ENCODE measurements at places on chromosomes 7 and 10.

DNA sequence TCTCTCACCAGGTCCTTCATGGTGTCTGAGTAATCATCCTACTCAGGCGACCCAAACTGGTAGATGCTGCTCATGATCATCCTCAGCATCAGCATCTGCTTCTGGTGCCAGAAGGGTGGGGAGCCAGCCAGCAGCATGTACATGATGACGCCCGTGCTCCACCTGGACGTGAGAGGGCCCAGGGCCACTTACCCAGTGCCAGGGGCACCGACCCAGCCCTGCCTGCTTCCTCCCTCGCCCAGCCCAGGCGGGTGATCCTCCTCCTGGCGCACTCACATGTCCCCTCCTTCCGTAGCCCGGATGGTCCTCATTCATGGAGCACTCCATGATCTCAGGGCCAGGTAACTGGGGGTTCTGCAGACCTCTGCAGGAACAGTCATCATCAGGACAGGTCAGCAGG lies 764.8 kb upstream of the ZNF722 start:
- DNase-seq, result no peak

DNA sequence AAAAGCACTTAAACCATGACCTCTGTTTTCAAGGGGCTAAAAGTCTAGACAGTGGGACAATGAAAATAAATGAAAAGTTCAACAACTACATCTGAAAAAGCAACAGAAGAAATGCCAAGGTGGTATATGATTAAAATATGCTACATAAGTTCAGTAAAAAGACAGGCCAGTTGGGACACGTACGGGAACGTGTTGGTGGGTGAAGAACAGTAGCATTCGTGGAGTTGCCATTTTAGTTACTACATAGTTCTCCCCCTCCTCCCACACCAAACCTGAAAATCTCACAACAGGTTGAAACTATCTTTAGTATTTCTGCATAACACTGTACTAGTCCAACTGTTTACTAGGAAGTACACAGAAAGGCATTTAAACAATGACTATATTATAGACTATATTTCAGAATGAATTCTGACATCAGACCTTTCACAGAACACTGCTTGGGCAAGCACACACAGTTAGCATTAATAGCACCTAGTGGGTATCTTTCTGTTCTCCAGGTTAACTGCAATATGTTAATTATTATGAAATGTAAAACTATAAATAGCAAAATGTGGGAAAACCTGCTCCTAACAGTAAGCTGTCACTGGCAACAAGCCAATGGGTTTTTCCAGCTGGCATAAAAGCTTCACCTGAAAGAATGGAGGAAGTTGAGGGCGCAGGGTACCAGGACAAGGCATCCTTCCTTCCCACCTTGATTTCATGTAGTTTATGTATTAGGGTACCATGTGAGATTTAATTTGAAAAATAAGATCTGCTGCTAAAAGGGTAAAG lies 135.0 kb downstream of the STRA8 start:
- no peak for DNase-seq

DNA sequence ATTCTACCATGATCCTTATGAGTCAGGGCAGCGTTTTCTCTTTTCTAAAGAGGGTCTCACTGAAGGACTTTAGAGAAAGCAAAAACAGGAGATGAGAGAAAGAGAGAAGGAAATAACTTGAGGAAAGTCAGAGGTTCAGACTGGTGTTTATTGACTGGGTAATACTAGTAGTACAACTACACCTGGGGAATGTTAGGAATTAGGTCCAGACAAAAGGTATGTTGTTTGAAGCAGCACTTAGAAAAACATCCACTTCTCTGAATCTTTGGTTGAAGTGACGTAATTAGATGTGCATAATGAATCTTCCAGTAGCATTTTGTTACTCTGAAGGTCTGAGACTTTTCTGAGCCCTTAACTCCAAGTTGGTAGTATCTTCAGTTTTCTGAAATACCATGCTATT lies 380.3 kb upstream of the LRGUK start:
- no peak for DNase-seq

DNA sequence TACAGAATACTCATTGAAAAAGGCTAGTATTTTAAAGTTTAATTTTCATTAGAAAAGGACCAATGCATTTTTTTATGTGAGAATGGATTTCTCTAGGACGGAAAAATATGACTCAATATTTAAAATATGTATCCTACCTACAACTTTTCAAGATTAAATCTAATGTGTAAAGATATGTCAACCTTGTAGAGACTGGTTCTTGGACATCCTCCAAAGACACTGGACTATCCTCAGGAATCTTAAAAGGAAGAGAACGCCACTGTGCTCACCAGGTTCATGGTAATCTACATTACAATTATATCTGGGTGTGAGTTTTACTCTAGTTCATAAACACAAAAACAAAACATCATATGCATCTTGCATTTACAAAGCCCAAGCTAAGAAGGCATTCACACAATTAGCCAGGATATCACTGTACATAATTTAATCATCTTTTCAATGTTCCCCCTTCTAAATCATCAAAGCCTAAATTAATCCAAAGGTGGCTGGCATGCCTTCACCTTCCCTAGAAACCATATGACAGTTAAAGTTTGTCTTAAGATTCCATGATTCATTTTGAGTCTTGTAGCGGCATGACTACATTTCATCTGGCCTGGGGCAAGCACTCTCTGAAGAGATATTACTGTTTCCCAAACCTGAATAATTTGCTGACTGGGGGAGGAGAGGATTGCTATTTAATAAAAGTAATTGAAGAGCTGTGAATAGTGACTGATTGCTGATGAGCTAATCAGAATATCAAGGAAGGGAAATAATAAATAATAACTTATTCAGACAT lies 12.0 kb downstream of the SGCE start:
- no peak for DNase-seq

DNA sequence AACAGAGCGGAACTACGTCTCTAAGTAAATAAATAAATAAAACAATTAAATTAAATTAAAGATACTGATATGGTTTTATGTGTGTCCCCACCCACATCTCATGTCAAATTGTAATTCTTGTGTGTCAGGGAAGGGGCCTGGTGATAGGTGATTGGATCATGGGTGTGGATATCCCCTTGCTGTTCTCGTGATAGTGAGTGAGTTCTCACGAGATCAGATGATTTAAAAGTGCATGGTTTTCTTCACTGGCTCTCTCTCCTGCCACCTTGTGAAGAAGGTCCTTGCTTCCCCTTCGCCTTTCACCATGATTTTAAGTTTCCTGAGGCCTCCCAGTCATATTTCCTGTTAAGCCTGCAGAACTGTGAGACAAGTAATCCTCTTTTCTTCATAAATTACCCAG lies 29.0 kb upstream of the OGDHL start:
- no peak for DNase-seq

- no peak for DNase-seq
These were observed 74.0 kb downstream of the WNT2 start for GRCh38 chr7:117248829-117249228.

DNA sequence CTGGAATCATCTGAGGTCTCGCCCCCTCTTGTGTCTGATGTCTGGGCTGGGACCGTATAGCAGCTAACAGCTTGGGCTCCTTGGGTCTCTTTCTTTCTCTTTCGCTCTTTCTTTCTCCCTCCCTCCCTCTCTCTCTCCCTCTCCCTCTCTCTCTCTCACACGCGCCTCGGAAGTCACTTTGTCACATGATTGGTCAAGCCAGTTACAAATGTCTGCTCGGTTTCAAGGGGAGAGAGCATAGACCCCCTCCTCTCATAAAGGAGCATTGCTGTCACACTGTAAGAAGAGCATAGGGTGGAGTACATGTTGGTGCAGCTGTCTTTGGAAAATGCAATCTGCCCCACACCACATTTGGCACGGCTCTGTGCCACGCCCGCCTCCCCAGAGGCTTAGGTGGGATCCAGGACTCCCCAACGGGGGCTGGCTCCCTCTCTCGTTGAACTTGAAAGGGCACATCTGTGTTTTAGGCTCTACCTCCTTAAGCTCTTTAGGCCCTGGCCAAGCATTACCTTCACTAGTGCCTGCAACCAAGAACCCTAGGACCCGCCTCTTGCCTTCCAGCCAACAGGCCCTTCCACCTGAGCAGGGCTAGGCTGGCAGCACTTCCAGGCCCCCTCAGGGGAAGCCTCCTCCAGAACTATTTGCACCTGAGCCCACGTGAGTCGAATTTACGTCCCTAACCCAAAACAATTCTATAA lies 61.9 kb upstream of the CACUL1 start:
- no peak for DNase-seq

GRCh38 chr10:102581401-102581800 lies 62.9 kb upstream of the TRIM8 start:
- no peak for DNase-seq

GRCh38 chr10:32054094-32054493 lies 2.1 kb downstream of the KIF5B start:
- DNase-seq, result no peak

- no peak for DNase-seq
These were observed 251.0 kb downstream of the AUTS2 start for GRCh38 chr7:69849268-69849667.

- DNase-seq, result no peak
These were observed 203.6 kb upstream of the NPSR1 start for GRCh38 chr7:34454381-34454780.

- peak; percentile 81 for DNase-seq
These were observed 55.9 kb downstream of the PWWP2B start for GRCh38 chr10:132452651-132453469.

GRCh38 chr7:125357676-125358455 lies 428.2 kb upstream of the POT1 start:
- no peak for DNase-seq

DNA sequence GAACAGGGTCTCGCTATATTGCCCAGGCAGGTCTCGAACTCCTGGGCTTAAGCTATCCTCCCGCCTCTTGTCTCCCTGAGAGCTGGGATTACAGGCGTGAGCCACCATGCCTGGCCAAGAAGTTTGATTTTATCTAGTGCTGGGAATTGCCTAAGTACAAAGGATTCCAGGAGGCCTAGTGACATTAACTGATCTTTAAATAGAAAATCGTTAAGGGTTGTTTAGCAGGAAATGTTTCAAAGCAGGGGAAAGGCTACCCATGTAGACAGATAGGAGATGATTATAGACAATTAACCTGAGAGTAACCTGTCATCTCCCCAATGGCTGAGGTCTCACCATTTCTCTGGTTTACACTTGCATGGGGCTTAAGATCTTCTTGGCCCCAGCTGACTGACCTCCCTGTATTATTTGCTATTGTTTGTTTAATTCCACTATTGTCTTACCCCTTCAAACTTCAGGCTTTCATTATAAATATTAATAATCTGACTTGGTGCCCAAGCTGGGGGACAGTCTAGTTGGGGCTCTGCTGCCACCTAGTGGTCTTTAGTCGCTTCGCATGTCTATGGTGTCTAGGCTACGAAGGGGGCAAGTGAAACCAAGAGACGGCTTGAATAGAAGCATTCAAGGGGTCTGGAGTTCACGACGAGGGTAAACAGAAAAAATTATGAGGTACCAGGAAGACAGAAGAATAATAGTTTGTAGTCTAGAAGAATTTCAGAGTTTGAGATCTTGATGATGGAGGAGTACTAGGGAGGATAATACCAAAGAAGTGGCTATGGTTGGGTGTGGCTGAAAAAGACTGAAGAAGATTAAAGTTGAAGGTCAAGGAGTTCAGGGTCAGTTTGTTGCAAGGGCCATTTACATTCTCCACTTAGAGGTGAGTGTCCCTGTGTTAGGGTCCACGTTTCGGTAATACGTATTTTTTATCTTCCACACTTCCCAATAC lies 40.4 kb upstream of the BPGM start:
- peak; percentile 16 for DNase-seq

- DNase-seq, result no peak
These were observed 251.0 kb upstream of the TAC1 start for GRCh38 chr7:97480772-97481390.

DNA sequence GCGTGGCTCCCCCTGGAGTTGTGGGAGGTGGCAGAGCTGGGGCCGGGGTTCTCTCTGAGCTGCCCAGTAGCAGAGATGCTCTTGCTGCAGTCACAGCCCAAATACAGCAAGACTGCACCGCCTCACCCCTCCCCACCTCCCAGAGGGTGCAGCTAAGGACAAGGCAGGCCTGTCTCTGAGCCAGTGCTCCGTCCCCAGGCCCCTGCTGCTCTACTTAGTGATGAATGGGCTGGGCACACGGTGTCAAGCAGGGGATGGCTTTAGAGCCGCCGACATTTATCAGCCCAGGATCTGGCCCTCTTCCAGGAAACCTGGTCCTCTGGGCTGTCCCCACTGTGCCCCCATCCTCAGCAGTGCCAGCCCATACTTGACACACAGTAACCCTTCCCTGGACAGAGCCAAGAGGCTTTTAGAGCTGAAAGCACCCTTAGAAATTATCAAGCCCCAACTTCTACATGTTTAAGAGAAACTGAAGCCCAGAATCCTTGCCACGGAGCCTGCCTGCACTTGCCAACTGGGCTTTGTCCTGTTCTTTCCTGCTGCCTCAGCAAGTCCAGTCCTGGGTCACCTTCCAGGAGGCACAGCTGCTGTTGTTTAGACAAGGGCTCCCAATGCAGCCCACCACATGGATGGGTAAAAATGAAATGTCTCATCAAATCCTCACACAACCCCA lies 137.1 kb upstream of the UNC5B start:
- DNase-seq, result no peak

DNA sequence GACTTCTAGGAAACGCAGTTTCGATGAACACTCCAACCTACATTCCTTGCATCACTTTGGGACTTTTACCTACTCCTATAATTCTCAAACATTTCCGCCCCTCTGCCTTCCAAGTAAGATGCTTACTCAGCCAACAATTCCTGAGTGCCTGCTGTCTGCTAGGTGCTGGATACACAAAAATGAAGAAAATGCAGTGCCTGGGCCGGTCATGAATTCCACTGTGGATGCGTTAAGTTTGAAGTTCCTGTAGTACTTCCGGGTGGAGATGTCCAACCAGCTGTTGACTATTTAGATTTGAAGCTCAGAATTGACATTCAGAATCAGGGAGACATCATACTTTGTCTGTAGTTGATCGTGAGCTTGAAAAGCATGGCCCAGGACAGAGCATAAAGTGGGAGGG lies 89.2 kb downstream of the LYZL1 start:
- DNase-seq, result no peak

DNA sequence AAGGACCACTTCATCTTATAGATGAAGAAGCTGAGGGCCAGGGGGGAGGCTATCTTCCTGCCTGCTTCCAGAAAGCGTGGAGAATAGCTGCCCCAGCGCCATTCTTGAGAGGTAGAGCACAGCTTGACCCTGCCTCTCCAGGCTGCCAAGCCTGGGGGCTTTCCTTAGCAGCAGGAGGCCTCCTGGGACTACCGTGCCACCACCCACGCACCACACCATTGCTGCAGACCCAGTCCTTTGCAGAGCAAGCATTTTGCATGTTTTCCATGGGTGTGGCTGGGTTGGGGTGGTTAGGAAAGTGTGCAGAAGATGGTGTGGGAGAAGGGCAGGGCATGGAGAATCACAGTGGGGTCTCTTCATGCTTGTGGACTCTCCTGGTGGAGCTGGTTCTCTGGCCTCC lies 64.9 kb downstream of the TBXAS1 start:
- DNase-seq, result no peak

Measured in activated CD8-positive, alpha-beta memory T cell treated with anti-CD3 and anti-CD28 coated beads for 4 hours (primary cell).